ENCODE measurements at places on chromosomes 13 and 19. TPM values are rescaled to one million over a fixed set of nuclear protein-coding genes. Genes with fewer than 3 reads are reported as not detected.

Gene RAB4B
- polyA plus RNA-seq, result 7.0 TPM

DNA sequence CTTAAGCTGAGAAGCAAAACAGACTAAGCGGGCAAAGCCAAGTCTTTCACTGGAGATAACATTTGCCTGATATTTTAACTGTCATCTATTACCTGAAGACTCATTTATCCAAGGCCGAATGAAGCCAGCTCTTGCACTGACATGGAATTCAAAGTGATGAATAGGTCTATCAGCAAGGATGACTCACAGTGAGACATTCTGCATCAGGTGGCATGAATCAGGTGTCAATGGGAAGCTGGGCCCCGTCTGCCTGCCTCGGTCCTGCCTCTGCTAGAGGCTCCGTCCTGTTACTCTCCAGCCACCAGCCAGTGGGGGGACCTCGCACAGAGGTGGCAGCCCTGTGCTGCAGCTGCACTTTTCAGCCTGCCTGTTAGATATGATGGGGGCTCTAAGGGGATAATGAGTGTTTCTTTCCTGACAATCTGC, 23.5 kb downstream of the STARD13 start:
- DNase-seq, result no peak

Gene MIA
- 1.4 TPM for polyA plus RNA-seq

DNA sequence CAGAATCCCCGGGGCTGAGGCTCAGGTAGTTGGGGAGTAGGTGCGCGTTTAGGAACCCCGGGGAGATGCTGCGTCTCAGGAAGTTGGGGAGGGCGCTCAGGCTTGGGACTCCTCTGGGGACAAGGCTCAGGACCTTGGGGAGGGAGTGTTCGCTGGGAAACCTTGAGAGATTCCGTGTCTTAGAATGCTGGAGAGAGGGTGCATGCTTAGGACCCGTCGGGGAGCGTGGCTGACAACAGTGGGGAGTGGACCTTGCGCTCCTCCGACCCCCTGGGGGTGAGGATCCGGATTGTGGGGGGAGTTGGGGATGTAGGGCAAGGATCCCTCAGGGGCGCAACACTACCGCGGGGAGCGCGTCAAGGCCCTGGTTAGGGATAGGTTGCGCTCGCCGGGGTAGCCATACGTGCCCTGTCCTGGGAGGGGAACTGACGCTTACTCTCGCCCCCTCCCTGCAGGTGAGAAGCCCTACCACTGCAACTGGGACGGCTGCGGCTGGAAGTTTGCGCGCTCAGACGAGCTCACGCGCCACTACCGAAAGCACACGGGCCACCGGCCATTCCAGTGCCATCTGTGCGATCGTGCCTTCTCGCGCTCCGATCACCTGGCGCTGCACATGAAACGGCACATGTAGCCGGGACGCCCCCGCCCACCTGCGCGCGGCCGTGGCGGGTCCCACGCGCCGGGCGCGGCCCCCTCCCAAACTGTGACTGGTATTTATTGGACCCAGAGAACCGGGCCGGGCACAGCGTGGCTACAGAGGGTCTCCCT, 2.0 kb downstream of the KLF2 start:
- DNase-seq, result no peak

DNA sequence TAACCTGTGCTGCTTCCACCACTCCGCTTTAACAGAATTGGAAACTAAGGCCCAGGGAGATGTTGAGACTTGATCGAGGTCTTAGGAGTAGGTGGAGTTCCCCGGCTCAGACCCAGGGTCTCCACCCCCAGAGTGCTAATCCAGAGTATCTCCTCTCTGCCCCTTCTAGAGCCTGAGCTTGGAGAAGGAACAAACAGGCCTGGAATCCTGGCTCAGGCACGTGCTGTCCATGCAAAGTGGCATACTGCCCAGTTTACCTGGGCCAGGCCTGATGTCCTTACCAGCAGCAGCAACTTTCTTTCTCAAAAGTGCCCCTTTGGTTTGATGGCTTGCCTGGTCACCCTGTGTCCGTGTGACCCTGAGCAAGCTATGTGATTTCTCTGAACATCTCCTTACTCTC, 3.7 kb downstream of the SYNGR4 start:
- no peak for DNase-seq

Measured in renal cortex interstitium (tissue), 15 donors.